ENCODE measurements at places on chromosomes 11 and 22. TPM values are rescaled to one million over a fixed set of nuclear protein-coding genes. Genes with fewer than 3 reads are reported as not detected.

- no peak for DNase-seq
Measured at GRCh38 chr22:35315141-35315854, 15.6 kb downstream of the TOM1 start.

GRCh38 chr22:37965940-37966664, 12.6 kb downstream of the POLR2F start:
- DNase-seq = no peak

GRCh38 chr22:23023294-23023693, 47.0 kb upstream of the GNAZ start:
- no peak for DNase-seq

- DNase-seq = no peak
Measured at GRCh38 chr22:26927821-26928220, 270.4 kb downstream of the MIAT start.

The OR8D1 gene
- not detected for total RNA-seq

GRCh38 chr22:25643232-25644000, 78.9 kb downstream of the GRK3 start:
- DNase-seq = no peak

- DNase-seq = no peak
Measured at GRCh38 chr11:109934151-109934550, 159.0 kb upstream of the ZC3H12C start.

DNA sequence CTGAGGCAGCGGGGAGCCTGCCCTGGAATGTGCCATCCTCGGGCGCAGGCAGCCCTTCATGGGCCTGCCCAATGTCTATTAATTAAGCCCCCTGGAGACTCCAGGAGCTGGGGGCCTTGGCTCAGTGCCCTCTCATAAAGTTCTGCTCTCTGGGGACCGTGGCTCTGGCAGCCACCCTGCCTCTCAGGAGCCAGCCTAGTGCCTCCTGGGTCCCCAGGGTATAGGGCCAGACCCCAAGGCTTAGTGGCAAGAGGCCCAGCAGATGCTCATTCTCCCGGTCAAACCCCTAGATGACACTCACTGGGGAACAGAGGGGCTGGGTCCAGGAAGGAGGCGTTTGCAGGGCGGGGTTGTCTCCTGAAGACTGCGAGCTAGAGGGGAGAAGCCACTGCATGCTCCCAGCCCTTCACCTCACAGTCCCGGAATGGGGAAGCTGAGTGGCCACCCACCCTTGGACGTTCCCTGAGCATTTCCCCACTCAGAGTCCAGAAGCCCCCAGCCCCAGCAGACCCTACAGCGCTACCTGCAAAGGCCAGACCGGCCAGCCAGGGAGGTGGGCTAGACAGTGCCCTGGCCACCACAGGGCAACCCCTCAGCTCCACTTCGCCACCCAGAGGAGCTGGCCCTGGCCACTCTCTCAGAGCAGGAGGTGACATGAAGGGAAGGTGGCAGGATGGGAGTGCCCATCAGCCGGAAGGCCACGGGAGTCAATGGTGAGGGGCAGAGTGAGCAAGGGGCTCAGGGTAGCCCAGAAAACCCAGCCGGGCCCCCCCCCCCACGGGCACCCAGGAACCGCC, 83.0 kb downstream of the CDKN1C start:
- no peak for DNase-seq

The OR4A5 gene
- not detected for total RNA-seq

- no peak for DNase-seq
Measured at GRCh38 chr11:79415411-79415810, 25.4 kb downstream of the TENM4 start.

DNA sequence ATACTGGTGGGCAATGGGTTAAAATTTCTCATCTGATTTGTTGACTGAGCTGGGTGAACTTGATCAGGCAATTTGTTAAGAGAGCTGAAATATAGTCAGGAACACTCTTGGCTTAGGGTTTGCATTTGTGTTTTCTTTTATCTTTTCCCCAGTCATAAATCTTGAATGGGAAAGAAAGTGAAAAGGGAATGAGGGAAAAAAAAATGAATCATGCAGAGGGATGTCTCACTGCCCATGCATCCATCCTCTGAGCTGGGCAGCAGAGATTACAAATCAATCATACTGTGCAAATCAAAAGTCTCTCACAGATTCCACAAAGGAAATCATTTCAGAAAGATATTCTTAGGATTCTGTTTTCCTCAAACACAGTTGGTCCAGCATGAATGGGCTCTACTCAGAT, 174.2 kb upstream of the MPPED2 start:
- no peak for DNase-seq

The IRAG1 gene
- total RNA-seq = 0.08 TPM

GRCh38 chr11:66042996-66043906, 5.7 kb downstream of the GAL3ST3 start:
- no peak for DNase-seq

GRCh38 chr11:108237058-108237481, 14.2 kb downstream of the ATM start:
- DNase-seq = no peak

GRCh38 chr11:41308286-41308685, 151.2 kb downstream of the LRRC4C start:
- no peak for DNase-seq

DNA sequence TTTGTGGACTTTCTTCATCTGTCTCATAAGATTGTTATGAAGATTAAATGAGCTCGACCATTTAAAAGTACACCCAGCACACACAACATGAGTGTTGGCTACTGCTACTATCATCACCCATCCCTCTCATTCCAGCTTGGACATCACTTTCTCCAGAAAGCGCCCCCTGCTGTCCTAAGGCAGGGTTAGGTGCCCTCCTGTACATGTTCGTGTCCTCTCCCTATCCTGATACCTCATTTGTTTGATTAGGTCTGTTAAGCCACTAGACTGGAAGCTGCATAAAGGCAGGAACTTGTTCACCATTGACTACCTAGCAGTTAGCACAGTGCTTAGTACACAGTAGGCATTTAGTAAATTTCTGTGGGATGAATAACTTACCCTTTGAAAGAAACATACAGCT, 85.5 kb downstream of the ENTHD1 start:
- DNase-seq = peak; percentile 69

GRCh38 chr11:1036303-1036923, at the start of gene MUC6:
Gene MUC6 (minus strand): TSS chr11:1036718. CDS start chr11:1036655, 63 bp downstream.
- no peak for DNase-seq

The EFCAB6 gene
- 0.55 TPM for total RNA-seq

- no peak for DNase-seq
Measured at GRCh38 chr11:64055077-64055476, 19.3 kb downstream of the FLRT1 start.

The RTN4RL2 gene
- 1.1 TPM for total RNA-seq

DNA sequence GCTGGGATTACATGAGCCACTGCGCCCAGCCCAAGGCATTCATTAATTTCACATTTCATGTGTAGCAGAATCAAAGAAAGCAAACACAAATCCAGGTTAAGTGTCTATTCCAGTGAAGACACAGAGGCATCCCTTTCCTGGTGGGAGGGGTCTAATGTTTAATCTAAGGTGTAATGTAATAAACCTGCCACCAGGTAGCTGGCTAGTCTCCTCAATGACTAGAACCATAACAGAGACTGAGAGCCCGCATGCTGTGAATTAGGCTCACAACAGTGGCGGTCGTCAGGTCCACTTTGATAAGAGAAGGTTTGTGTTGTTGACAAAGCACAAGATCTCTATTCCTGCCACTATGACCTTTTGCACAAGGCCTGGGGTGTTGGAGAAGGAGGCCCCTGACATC, 64.2 kb upstream of the ADA2 start:
- no peak for DNase-seq

The FGF4 gene
- total RNA-seq = not detected

The PATE4 gene
- not detected for total RNA-seq

DNA sequence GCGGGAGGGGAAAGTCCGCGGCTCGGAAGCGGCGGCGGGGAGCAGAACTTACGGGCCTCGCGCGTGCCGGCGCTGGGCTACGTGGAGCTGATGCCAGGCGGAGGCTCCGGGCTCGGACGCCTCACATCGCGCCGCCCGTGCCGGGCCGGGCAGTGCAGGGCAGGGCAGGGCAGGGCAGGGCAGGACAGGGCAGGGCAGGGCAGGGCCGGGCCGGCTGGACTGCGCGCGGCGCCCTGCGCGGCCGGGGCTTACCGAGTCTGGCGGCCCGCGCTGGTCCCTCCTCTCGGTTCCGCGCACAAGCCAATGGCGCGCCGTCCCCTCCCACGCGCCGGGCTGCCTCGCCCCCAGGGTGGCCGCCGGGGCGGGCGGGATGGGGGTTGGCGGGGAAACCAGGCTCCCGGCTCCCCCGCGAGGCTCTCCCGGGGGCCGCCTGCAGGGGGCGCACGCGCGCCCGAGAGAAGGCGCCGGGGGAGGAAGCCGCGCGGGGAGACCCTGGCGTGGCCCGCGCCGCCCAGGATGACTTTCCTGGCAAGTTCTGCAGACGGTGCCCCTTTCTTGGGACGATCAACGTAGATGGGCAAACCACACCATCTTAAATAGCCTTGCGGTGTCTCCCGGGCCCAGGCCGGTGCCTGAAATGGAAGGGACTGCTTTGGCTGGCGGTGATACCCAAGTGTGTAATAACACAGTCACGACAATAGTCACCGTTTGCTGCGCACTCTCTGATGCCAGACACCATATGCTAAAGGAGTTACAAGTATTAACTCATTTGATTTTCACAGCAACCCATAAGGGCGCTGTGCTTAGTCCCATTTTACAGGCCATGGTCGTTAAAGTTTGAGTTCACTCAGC, at the start of gene TP53I11:
TP53I11 (minus strand) TSS at position 259 of the 852 bp plus-strand sequence. CDS start 12,548 bp downstream, outside the sequence.
- peak; percentile 44 for DNase-seq

The OR52A1 gene
- not detected for total RNA-seq

DNA sequence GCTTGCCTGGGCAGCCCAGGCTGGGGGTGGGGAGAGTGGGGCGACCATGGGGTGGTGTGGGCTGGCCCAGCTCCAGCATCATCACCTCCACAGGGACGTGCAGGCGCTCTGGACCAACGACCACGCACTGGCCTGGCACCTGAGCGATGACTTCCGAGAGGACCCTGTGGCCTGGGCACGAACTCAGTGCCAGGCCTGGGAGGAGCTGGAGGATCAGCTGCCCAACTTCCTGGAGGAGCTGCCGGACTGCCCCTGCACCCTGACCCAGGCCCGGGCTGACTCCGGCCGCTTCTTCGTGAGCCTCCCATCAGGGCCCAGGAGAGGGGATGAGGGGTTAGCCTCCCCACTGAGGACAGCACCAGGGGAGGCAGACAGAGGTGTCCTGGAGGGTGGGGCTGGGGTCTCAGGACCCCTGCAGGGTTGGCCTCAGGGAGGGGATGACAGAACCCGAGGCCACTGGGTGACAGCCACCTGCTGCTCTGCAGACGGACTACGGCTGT, 3.8 kb downstream of the SUSD2 start:
- no peak for DNase-seq

DNA sequence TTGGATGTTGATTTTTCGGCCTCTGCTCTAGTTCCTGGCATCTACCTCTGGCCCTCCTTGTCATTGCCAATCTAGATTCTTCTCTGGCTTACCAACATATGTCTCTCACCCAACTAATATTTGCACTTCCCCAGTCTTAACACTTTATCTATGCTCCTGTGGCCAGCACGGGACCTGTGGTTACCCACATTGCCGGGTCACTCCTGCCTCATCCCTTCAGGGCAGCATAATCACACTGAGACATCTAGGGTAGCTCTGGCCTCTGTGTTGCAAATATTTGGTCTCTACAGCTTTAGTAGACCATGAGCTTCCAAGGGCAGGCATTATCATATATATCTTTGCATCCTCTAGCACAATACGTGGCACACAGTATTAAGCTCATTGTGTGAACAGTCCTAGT, 182.0 kb upstream of the ARHGAP20 start:
- DNase-seq = no peak

Measured in SK-MEL-5 (cell line).